NCI-H187 (cell line): ENCODE measurements at places on chromosomes 16 and 17.

DNA sequence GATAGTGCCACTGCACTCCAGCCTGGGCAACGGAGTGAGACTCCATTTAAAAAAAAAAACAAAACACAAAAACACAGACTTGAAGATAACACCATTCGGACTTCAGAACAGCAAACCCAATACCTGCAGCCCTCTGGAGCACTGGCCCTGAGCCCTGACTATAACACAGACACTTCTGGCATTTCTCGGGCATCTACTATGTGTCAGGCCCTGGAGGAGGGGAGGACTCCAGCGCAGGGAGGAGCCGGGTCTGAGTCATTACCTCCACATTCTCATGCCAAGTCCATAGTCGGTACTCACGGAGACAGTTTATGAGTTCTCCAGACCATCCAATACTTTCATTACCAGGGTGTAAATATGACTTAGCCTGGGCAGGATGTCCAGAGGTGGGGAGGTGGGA is 48.8 kb downstream of the PITPNM3 start:
- no peak for DNase-seq

- no peak for DNase-seq
These were observed 5.5 kb downstream of the KRT15 start for GRCh38 chr17:41513168-41513547.

GRCh38 chr17:76888661-76889060 is 20.5 kb downstream of the MGAT5B start:
- no peak for DNase-seq

- no peak for DNase-seq
These were observed 759 bp upstream of the TP53I13 start for GRCh38 chr17:29567554-29568330.

DNA sequence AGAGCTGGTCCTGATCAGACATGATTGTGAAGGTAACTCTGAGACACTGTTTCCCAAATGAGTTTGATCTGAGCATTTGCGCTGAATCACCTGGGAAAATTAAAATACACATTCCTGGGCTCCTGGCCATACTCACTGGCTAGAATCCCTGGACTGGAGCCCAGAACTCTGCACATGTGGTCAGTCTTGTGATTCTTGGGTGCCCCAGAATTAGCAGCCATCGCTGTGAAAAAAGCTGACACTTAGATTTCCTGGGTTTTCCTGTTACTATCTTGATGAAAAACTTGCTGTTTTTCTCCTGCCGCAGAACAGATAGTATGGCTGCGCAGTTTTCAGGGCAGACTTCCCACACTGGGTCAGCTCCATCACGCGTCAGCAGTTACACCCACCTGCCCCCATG is 24.6 kb downstream of the NECAB2 start:
- DNase-seq, result no peak

- no peak for DNase-seq
These were observed 1.6 kb upstream of the SMARCD2 start for GRCh38 chr17:63843910-63844677.

DNA sequence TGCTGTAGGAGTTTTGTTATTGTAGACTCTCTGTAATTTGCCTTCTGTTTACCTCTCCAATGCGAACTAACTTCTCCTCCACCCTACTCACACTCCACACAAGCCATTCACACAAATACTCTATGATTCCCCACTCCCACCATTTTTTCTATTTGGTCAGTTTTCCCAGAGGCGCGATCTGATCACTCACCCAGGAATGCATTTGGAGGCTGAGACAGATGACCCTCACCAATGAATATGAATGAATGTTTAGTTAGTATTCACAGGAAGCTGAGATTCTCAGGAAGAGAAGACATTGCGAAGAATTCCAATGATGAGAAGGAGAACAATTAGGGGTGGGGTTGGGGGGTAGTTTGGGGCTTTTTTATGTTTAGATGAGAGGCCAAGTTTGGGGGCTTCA is 10.5 kb upstream of the ANKFN1 start:
- no peak for DNase-seq
